ENCODE measurements at places on chromosomes 13 and 19.

DNA sequence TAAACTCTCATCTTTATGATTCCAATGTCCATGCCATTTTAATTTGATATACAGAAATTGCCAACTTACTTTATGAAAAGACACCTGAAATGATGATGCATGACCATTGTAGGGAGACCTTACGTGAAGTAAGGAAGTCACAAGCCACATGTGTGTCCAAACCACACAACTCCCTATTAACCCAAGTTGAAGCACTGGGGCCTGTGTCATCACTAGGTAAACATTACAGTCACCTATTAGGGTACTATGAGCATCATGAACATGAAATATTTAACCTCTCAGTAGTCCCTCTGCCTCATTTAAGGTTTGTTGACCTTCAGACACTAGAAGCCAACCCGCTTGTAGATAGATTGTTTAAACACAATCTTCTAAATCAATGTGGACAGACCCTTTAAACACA lies 576.9 kb downstream of the IRS2 start:
- DNase-seq = no peak

GRCh38 chr19:35266520-35267352 lies 2.0 kb upstream of the USF2 start:
- DNase-seq = no peak

- no peak for DNase-seq
These were observed 11.7 kb downstream of the SKA3 start for GRCh38 chr13:21164631-21165030.

DNA sequence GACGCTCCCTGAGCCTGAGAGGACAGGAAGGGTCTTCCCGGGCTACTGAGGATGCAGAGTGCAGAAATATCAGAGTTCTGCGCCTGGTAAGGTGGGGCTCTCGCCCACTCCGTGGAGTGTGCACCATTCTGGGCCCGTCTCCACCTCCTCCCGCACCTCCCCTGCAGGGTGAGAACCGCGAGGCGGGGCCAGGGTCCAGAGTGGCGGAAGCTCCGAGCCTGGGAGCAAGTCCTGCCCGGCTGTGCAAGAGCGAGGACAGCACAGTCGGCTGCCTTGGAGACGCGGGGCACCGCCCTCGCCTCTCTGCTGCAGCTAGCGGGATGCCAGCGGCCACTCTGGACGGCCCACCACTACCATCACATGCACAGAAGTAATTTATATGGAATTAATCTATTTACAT lies 2304.4 kb downstream of the PCDH9 start:
- no peak for DNase-seq

GRCh38 chr13:70408865-70409264 lies 300.6 kb upstream of the KLHL1 start:
- no peak for DNase-seq

DNA sequence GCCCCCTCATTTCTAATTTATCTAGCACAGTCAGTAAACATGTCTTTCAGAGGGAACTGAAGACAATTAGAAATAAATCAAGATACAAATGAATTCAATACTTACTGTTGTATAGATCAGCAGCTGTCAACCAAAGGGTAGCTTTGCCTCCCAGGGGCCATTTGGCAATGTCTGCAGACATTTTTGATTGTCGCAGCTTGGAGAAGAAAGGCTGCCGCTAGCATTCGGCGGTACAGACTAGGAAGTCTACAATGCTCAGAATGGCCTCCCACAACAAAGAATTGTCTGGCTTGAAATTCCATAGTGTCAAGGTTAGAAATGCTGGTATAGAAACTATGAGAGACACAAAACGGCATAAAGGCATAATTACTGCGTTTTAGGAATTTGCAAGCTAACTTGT lies 91.6 kb downstream of the RGCC start:
- DNase-seq = no peak

DNA sequence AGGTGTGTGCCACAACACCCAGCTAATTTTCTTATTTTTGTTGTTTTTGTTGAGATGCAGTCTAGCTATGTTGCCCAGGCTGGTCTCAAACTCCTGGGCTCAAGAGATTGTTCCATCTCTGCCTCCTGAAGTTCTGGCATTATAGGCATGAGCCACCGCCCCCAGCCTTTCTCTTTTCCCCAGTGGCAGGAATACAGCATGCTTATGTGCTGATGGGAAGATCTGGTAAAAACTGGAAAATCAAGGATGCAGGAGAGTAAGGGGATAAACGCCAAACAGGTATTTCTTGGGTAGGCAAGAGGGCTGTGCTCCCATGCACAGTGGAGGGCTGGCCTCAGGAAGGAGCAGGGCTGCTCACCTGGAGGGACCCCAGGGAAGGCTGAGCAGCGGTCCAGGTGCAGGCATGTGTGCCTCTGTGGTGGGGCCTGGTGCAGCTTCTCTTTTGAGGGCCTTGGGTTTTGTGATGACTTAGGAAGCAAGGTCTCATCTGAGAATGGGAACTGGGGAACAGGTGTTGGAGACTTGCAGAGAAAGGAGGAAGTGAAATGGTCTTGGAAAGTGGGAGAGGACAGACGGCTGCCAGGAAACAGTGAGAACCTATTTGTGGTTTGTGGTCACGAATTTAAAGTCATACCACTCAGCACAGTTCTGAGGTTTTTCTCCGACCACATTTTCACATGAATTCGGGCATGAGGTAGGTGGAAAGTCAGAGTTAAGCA lies 106.5 kb downstream of the TEX26 start:
- no peak for DNase-seq

GRCh38 chr19:17495639-17496296 lies 15.7 kb upstream of the PGLS start:
- no peak for DNase-seq

GRCh38 chr13:103287659-103288058 lies 221.4 kb upstream of the SLC10A2 start:
- DNase-seq = no peak

DNA sequence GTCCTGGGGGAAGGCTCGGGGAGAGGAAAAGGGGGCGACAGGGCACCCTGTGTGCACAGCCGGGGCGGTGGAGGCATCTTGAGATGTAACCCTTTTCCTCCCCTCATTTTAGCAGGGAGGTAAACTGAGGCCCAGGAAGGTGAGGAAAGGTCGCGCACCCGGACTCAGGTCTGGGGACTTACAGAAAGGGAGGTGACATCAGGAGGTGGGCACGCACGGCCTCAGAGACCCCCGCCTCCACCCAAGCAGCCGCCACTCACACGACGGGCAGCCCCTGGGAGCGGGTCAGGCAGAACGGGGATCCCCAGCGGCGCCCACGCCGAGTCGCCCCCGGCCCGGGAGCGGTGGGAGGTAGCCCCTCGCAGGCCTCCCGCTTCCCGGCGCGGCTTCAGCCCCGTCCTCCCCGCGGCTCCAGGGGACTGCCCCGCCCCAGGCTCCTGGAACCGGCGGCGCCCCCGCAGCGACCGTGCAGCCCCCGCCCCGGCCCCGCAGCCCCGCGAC lies 477 bp downstream of the PIP5K1C start:
- no peak for DNase-seq

GRCh38 chr13:111206148-111206547 lies 91.0 kb downstream of the ARHGEF7 start:
- no peak for DNase-seq

GRCh38 chr13:107192289-107192688 lies 624.4 kb upstream of the ARGLU1 start:
- DNase-seq = no peak

DNA sequence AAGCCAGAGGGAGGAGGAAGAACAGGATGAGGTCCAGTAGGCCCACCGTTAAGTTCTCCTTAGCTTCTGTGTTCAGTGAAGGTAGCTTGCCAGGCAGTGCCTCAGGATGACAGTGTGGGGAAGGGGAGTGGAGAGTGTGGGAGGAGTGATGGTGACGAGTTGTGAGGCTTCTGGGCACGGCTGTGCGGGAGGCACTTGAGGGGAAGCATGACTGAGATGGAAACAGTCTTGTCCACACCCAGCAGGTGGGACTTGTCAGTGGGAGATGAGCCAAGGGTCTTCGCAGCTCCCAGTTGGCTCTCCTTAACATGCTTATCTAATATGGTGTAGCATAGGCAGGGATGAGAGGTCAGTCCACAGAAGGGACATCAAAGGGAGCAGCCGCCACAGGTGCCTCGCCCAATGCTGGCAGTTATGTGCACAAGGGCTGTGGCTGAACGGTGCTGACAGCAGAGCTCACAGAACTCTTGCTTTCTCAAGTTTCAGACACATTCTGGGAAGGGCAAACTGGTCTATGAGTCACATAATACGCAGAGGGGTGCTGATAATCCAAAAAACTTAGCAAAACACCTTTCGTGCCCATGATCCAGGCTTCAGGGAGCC lies 47.5 kb downstream of the OXGR1 start:
- no peak for DNase-seq

- DNase-seq = no peak
These were observed 13.7 kb downstream of the KLHL26 start for GRCh38 chr19:18650468-18651041.

DNA sequence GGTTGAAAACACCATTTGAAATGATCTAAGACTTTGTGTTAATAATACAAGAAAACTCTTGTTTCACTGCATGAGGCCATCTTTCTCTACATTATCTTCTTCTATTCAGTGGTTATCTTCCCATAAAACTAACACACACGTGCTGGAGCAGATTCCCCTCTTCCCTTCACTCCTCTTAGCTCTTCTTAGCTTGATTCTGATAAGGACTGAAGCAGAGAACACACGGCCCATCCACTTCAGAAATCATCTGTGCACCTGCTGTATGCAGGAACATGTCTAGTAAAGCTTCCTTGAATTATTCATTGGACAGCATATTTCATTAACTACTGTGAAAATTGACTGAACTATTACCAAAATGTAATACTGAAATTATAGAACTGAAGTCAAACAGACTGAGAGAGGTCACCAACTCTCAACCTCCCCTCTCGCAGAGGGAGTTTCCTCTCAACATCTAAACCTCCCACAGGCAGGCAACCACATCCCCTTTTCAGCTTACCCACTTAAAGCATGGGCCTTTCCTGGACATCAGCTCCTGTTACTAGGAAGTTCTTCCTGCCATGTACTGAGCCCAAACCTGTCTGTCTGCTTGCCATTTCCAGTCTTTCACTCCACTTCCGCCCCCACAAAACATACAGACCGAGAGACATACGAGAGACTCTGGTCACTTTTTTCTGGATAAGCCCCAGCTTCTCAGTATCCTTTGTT lies 113.9 kb downstream of the CRYL1 start:
- DNase-seq = peak; percentile 24

GRCh38 chr19:46040125-46040524 lies 677 bp downstream of the IGFL4 start:
- no peak for DNase-seq

DNA sequence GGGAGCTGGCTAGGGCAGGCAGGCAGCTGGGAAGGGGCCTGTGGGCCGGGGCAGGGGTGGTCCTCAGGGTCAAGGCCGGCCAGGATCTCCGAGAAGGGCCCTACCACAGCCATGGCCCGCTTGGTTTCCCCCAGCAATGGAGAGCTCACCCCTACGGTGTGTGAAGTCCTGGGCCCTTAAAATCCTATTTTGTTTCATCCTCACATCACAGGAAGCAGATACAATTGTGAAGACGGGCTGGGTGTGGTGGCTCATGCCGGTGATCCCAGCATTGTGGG lies 8.7 kb downstream of the RNU6-9 start:
- no peak for DNase-seq

GRCh38 chr19:54172471-54173358 lies at the start of gene TMC4:
Gene TMC4, minus strand, starts transcription at chr19:54173160. Its CDS starts 43 bp downstream, at chr19:54173117.
- no peak for DNase-seq

GRCh38 chr19:29485293-29485692 lies 40.5 kb upstream of the VSTM2B start:
- DNase-seq = no peak

DNA sequence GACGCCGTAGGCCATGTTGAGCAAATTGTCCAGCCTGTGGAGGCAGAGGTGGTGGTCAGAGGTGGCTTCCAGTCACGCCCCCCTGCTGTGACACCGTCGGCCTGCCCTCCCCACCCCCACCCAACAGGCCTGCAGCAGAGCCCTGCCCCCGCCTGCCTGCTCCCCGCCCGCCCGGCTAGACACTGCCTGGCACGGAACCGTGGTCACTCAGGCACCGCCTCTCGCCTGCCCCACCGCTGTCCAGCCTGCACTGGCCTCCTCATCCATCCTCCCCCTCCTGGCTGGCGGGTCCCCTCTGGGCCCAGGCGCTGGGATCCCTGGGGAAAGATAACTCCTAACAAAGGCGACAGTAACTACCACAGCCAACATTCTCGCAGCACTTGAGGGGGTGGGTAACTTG lies 21.7 kb downstream of the PRKCSH start:
- no peak for DNase-seq

- DNase-seq = no peak
These were observed 20.1 kb downstream of the ERFL start for GRCh38 chr19:41907994-41908615.

DNA sequence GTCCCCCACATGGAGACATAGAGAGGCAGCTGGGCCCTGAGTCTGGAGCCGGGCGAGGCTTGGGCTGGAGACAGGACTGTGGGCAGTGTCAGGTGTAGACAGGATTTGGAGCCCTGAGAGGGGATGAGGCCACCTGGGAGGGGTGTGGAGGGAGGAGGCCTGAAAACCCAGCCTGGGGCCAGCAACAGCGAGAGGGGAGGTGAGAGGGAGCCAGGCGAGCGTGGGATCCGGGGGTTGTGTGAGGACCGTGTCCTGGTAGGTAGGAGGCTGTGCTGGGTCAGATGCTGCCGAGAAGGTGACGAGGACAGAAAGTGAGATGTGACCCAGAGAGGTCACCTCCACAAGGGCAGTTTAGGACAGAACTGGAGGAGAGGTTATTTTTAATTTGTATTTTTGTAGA lies 7.4 kb downstream of the MPND start:
- no peak for DNase-seq

- DNase-seq = no peak
These were observed 239.2 kb upstream of the SLITRK1 start for GRCh38 chr13:84121456-84121855.

DNA sequence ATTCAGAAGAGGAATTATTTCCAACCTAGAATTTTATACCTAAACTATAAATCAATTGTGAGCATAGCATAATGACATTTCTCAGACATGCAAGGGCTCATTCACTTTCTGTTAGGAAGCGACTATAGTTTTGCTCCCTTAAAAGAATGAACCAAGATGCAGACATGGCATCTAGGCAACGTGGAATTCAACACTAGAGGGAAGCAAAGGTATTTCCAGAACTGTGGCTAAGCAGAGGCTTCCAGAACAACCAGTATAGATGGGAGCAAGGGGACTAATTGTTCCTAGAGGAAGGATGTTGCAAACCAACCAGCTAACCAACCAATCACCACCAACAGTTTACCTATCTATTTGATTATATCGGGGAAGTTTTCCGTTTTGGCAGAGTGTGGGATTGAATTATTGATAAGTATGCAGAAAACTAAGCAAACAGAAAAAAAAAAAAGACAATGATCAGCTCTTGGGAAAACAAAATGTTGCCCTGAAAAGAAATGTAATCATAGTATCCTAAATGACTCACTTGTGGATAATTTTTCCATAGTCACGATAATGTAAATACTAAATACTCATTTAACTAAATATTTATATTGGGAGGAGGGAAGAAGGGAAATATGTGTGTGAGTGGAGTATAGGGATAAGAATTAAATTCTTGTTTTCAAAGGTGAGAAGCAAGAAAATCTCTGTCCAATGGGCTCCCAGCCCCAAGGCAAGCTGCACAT lies 21.1 kb downstream of the ARL11 start:
- DNase-seq = no peak

All from stimulated activated CD8-positive, alpha-beta memory T cell treated with anti-CD3 and anti-CD28 coated beads, Interleukin-4, amount 100 ng/mL, for 24 hours (primary cell).